ENCODE measurements at places on chromosomes 2 and 18.

DNA sequence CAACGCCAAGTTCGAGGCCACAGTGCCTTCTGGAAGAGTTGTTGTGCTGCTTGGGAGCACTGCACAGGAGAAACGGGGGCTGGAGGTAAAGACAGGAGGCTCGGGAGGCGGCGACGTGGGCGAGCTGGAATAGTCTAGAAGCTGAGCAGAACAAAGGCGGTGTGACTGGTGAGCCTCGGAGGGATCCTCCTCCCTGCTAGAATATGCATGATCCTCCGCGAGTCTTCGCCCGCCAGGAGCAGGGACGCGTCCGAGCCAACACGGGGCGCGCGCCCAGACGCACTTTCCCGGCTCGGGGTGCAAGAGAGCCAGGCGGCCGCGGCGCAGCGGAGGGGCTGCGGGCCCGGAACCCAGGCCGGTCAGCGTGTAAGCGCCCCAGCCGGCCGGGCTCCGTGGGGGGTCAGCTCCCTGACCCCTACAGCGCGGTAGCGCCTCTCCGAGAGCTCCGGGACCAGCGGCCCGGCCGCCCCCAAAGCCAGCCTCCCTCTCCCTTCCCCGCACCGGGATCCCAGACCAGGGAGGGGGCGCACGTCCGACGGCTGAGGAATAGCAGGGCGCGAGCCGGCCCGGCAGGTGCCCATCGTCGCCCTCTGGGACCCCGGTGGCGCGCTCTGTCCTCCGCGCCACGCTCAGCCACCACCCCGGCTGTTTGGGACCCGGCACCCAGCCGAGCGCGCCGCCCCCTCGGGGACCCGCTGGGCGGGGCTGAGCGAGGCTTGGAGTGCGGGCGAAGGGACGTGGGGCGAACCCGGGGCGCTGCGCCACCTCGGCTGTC lies 62.5 kb downstream of the GNAL start:
- DNase-seq, result no peak

DNA sequence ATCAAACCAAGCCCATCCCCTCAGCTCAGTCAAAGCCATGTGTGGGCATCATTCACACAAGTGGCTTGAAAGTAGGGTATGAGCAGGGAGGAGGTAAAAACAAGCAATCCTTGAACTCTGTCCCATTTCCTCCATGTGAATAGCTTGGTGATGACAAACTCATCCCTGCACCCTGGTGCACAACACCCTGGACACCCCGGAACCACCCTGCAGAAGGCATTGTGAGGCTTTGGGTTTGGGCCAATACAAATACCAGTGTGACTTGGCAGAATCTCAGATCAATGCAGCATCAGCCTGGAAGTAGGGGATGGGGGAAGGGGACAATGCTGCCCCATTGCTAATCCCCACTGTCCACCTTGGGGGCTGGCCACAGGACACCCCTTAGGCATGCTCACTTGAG lies 28.6 kb downstream of the TGFA start:
- DNase-seq, result no peak

DNA sequence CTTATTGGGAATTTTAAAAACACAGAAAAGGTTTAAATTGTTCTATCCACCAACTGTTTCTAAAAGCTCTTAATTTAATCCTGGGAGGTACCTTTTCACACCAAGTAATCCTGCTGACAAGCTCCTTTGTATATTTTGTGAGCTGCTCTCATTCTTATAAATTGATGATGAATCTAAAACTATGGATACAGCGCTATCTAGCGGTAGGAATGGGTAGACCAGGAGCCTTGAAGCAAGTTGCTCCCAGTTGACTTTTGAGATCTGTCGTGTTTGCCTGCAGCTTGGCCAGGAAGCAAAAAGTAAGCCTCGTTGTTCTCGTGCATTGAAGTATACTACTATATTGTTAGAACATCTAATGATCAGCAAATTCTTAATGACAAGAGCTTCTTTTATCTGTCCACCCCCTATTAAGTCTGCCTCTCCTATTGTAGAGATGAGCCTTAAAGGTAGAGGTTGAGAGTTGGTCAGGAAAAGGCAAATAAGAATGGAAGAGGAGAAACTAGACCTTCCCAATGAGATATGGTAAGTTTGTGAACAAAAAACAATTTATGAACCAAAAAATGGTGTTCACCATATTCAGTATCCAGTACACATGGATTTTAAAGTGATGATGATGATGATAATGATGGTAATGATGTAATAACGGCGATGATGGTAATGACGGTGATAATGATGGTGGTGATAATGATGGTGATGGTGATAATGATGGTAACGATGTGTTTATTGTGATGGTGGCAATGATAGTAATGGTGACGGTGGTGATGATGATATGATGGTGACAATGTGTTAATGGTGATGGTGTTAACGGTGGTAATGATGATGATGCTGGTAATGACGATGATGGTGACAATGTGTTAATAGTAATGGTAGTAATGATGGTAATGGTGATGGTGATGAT lies 212.1 kb upstream of the NCKAP5 start:
- DNase-seq, result no peak

DNA sequence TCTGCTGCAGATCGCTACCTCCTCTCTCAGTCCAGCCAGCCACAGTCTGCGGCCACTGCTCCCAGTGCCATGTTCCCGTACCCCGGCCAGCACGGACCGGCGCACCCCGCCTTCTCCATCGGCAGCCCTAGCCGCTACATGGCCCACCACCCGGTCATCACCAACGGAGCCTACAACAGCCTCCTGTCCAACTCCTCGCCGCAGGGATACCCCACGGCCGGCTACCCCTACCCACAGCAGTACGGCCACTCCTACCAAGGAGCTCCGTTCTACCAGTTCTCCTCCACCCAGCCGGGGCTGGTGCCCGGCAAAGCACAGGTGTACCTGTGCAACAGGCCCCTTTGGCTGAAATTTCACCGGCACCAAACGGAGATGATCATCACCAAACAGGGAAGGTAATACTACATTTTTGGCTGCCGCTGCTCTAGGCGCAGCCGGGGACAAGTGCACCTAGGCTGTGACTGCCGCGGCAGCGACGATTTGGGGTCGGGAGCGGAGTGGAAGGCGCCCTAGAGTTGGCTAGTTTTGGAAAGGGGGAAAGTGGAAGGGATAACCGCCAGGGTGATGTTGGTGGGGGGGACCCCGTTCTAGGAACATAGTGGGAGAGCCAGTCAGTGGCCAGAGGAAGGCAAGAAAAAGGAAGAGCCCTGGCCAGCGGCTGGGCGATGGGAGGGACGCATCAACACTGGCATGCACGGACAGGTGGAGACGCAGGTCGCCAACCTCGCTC lies 776 bp downstream of the TBR1 start:
- DNase-seq, result no peak

GRCh38 chr2:179106342-179106675 lies 56.4 kb upstream of the CCDC141 start:
- no peak for DNase-seq

DNA sequence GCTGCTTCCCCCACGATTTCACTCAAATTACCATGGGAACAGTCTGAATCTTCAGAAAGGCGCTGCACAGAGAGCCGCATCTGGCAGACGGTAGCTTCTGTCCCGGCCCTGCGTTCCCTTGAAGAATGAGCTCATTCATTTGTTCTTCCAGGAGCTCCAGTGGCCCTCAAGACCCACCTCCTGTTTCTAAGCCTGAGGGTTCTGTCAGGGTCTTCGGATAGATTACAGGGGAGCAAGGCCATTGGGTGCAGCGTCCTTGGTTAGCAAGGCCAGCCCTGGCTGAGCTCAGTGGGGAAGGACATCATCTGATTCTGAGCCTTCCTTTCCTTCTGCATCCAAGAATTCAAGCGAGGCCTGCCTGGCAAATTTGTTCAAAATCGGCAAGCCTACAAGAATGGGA lies 111.9 kb downstream of the PDCL3 start:
- DNase-seq, result no peak

DNA sequence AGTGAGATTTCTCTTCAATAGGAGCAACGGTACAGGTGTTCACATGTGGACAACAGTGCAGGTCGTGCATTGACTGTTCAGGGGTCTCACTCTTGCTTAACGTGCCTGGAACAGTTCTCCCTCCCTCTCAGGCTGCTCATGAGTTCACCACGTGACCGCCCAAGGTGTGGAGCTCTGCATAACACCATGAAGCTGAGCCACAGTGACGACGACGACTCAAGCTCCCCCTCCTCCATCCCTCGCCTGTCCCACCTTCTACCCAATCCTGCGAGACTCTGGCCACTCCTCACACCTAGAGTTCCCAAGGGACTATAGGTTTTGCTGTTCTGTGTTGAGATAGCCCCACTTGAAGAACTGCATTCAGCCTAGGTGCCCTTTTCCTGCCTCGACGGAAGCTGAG lies 42.8 kb downstream of the STK25 start:
- no peak for DNase-seq

- DNase-seq, result no peak
Observed at GRCh38 chr2:160331258-160332025, 131.4 kb upstream of the ITGB6 start.

- DNase-seq, result no peak
Observed at GRCh38 chr2:190996338-190996946, 17.5 kb downstream of the STAT1 start.

- DNase-seq, result no peak
Observed at GRCh38 chr2:169090133-169090820, 20.9 kb downstream of the DHRS9 start.

DNA sequence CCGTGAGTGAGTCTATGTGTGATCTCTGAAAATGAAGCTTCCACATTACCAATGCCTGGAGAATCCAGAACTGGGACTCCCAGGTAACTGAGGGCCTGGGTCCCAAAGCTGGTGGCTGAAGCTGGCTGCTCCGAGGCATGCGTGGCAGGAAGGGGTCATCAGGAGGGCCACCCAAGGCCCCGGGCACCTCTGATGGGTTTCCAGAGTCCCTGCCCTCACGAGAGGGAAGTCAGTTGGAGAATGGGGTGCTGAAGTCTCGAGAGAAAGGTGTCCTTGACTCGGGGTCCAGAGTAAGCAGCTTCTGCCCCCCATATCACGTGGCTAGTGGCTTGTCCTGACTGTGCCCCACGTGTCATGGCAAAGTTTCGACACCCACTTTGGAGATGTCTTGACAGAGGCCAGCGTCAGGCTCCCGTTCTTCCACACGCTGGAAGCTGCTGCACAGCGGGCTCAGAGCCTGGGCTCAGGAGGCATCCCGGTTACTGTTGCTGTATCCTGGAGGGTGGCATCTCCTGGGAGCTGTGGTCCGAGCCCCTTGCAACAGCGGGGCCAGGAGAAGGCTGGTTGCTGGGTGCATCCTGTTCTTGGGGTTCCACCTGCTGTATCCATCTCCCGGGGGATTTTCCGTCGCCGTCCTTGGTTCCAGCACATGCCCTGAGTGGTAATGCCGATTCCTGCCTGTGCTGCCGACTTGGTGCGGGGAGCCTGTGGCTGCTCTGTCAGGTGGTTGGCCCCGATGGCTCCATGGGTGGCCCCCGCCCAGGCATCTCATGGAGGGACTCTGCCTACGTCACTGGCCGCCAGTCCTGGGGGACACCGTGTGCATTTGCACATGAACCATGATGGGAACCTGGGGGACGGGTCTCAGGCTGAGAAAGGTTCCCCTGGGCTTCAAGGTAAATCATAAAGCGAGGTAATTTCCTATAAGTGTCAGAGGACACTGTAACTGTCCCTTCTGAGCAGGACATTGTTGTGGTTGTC lies 183.3 kb upstream of the HDAC4 start:
- no peak for DNase-seq

DNA sequence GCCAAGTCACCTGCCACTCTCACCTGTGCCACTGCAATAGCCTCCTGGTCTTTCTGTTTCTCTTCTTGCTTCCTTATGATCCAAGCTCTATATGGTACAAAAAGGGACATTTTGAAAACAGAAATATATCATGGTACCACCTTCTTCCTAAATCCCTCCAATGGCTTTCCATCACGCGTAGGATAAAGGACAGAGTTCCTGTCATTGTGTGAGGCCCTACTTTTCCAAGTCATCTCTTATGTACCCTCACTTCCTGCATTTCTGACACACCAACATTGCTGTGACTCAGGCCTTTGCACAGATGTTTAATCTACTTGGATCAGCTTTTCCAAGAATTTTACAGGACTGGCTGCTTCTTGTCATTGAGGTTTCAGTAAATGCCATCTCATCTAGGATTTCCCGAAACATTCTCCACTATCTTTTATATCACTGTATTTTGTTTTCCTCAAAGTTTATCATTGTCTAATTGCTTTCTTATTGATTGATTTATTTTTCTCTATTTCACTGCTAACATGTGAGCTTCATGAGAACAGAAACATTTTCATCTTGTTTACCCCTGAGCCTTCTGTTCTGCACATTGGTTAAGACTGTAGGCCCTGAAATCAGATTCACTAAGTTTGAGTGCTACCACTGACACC lies 426.1 kb upstream of the FANCL start:
- no peak for DNase-seq

GRCh38 chr2:290090-290722 lies 2.3 kb upstream of the ALKAL2 start:
- DNase-seq, result no peak

DNA sequence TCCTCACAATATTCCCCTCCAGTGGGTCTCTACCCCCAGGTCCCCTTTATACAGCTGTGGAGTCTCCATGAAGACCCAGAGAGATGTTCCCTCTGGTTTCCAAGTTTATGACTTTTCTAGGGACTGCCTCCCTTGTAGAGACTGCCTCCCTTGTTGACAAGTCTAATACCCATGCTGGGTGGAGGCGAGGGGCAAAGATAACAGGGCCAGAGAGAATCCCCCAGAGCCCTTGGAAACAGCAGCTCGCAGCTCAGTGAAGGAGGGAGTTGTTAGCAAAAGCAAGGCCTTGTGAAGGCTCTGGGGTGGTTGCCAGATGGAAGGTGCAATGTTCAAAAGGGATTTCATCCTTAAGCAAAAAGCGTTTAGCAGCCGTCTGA lies 75.0 kb upstream of the GATA6 start:
- DNase-seq, result no peak

DNA sequence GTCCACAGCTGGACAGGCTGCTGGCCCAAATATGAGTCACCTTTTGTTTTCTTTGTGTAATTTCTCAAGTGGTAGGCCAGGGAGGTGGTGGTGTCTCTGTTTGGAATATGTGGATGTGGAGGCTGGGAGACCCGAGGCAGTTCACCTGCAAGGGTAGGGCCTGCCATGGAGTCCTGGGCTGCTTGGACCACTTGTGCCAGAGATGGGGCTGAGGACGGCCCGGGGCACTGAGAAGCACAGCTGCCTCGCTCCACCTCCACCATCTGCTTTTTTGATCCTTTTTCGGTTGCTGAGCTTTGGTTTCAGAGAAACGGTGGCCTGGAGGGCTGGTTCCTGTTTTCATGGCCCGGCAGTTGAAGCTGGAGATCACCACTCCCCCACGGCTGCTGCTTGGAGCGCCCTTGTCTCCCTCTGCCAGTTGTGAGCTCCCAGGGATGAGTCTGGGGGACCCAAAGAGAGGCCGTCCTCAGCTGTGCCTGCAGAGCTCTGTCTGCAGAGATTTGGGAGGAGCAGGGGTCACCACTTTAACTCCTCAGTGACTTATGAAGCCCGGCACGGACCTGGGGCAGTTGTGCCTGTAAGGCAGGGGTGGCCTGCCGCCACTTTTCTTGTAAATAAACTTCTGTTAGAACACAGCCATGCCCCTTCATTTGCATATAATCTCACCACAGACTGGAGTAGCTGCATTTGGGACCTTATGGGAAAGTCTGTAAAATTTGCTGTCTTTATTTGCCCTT lies 67.6 kb upstream of the MCFD2 start:
- DNase-seq, result no peak

All from stimulated activated CD4-positive, alpha-beta T cell treated with anti-CD3 and anti-CD28 coated beads, Interleukin-1b, Interleukin-23, amount 100 ng/mL, for 1 hour (primary cell).